ENCODE measurements at places on chromosomes 16 and 17. TPM values are rescaled to one million over a fixed set of nuclear protein-coding genes. Genes with fewer than 3 reads are reported as not detected.
A peak's percentile ranks its signal among the peaks of the same experiment; 100 is the strongest.

- ATAC-seq: no peak
Measured at GRCh38 chr17:61442136-61442775, 10.0 kb upstream of the TBX4 start.

DNA sequence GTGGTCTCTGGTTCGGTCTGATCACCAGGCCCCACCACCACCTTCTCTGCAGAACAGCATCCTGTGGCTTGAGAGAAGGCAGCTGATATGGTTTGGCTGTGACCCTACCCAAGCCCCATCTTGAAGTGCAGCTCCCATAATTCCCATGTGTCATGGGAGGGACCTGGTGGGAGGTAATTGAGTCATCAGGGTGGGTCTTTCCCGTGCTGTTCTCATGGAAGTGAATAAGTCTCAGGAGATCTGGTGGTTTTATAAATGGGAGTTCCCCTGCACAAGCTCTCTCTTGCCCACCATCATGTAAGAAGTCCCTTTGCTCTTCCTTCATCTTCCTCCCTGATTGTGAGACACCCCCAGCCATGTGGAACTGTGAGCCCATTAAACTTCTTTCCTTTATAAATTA, 352.3 kb upstream of the CDH5 start:
- no peak for ATAC-seq

- ATAC-seq: peak; percentile 68
Measured at GRCh38 chr16:81405702-81406113, 38.9 kb upstream of the CMIP start.

GRCh38 chr16:8572919-8573724, 17.2 kb downstream of the TMEM114 start:
- peak; percentile 27 for ATAC-seq

- no peak for ATAC-seq
Measured at GRCh38 chr17:38693700-38694329, 11.3 kb upstream of the MLLT6 start.

- peak; percentile 22 for ATAC-seq
Measured at GRCh38 chr17:39738568-39738901, 797 bp downstream of the GRB7 start.

DNA sequence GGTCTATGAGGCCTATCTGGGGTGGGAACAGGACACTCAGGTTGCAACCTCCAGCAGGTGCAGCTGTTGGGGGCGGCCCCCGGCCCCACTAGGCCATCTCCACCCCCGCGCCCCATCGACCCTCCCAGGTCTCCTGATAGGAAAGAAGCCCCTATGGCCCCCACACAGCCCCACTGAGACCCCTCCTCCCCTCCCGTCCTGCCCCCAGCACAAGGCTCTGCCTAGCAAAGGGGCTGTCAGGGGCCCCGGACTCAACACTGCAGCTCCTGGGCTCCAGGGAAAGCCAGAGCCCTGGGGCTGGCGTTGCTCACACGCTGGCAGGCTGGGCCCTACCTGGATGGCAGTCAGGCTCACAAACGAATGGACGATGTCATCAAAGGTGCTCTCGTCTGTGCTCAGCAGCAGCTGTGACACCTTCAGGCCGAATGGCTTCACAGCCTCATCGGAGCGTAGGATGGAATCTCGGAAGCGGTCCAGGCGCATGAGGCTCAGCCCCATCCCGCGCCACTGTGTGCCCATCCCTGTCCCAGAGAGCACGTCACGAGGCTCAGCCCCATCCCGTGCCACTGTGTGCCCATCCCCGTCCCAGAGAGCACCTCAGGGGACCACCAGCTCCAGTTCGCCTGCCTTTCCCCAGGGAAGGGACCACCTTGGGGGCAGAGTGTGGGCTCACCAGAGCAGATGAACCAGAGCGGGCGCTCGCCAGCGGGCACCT, 7.3 kb downstream of the FASN start:
- ATAC-seq: no peak

DNA sequence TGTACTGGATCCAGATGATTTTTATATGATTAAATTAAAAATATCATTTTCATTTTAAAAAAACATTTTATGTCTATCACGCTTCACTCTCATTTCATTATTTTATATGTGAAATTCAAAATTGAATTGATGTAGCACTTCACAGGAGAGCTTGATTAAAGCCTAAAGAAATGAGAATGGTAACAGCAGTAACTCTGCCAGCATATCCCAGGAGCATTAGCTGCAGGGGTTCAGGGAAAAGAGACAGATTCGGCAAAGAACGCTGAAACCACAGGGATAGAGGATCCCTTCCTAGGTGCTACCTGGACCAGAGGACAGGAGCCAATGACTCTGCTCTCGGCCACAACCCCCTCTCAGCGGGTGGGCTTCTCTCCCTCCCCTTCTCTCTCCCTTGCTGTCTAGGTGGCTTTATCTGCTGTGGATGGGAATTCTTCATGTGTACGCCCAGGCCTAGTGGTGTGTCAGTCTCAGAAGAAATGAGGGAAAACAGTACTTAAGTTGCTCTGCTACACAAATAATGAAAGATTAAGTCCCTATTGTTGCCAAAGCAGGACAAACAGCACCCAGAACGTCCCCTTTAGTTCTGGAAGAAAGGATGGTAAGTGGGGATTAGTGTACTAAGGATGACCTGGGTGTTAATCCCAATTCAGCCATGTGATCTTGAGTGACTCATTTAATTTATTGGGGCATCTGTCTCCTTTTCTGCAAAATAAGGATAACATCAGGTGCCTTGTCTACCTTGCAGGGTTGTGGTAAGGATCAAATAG, 123.3 kb downstream of the CDK5R1 start:
- ATAC-seq: peak; percentile 67

DNA sequence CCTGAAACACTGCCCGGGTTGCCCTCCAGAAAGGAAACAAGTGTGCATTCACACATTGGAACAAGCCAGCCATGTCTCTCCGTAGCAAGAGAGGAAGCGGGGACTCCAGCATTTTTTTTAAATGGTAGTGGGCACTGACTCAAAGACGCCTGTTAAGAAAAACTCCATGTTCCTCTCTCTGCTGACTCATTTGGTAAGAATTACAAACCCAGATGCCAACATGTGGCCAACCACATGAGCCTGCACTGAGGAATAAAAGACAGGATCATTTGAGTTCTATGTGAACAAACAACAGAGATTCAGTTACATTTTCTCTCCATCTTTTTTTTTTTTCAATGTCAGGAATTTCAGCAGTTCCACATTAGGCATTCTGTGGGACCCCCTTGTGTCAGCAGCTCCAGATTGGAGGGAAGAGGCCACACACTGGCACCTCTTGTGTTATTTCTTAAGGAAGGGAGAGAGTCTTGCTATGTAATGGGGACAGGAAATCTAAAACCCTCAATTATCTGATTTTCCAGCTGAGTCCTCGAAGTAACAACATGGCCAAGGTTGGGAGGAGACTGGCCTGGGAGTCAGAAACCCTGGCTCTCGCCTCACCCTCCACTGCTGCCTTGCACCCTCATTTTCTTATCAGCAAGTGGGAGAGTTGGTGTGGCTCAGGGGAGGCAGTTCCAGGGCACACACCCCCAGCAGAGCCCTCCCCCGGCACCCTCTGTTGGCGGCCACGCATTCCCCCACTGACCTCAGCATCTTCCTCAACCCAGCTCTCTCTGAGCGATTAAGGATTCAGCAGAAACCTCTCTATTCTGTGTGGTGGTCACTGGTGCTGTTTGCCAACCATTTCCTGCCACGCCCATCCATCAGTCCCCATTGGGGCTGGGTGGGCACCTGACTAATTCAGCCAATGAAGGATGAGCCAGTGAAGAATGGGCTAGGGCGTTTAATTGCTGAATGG, 173.0 kb downstream of the FOXL1 start:
- no peak for ATAC-seq

GRCh38 chr17:35568561-35568960, 7.9 kb upstream of the SLFN14 start:
- peak; percentile 51 for ATAC-seq

DNA sequence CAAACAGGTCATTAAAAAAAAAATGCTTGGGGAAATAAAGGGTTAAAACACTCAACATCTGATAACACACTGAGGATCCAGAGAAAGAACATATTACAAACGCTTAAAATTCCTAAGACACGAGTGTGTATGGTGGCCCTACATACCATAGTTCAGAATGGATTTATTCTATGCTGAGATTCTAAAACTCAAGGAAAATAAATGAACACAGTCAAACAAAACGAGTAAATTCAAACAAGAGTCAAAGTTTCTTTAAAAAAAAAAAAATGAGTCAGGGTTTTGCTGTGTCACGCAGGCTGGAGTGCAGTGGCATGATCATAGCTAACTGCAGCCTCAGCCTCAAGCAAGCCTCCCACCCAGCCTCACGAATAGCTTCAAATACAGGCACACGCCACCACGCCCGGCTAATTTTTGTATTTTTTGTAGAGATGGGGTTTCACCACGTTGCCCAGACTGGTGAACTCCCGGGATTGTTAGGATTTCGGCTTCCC, 17.4 kb downstream of the CRK start:
- ATAC-seq: no peak

DNA sequence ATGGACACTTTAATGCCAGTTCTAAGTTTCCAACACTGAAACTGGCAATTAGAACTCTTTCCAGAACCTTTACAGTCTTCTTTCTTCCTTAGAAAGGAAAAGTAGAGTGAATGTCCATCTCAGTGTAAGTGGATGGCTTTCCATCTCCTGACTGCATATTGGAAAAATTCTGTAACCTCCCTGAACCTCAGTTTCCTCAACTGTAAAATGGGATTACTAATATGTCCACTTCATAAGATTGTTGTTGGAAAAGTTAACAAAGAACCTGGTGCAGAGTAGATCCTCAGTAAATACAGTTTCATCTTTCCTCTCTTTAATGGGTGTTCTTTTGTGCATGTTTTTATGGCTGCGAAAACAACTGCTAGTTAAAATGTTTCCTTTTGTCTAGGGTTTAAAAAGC, 2.6 kb downstream of the TMEM98 start:
- no peak for ATAC-seq

- peak; percentile 17 for ATAC-seq
Measured at GRCh38 chr17:62618647-62619416, 8.6 kb upstream of the MRC2 start.

DNA sequence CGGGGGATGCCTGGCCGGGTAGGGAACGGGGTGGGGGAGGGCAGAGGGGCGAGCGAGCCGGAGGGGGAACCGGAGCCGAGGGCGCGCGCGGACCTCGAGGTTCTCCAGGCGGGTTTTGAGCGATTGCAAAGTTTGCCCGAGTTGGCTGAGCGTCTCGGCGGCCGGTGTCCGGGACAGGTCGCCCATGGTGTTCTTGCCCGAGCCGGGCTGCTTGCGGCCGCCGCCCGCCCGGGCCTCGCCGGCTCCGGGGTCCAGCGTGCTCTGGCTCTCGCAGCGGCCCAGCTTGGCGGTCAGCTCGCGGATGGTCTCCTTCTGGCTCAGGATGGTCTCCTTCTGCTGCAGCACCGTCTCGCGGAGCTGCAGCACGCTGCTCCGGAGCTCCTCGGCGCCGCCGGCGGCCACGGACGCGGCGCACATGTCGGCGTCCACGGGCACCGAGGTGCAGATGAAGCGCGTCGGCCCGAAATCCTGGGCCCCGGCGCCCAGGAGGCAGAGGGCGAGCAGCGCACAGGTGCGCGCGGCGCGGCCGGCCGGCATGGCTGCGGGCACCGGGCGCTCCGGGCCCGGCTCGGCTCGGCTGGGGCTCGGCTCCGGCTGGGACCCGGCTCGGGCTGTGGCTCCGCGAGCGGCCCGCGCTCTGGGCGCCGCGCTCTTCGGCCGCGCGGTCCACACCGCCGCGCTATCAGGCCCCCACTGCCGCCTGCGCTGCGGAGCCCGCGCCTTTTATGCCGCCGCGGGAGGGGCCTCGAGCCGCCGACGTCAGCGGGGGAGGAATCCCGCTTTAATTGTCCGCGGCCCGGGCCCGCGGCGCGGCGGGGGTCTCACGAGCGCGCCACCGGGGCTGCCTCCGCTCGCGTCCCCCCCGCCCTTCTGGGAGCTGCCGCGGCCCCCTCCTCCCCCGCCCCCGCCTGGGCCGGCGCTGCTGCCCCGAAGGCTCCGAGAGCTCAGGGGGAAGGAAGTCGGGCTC, at the start of gene NPTX1:
NPTX1 (minus strand) TSS at position 698 of the 967 bp plus-strand sequence; CDS start at position 537, 161 bp downstream.
- ATAC-seq: peak; percentile 25

GRCh38 chr16:10641555-10641952, 53.2 kb downstream of the TEKT5 start:
- ATAC-seq: no peak

DNA sequence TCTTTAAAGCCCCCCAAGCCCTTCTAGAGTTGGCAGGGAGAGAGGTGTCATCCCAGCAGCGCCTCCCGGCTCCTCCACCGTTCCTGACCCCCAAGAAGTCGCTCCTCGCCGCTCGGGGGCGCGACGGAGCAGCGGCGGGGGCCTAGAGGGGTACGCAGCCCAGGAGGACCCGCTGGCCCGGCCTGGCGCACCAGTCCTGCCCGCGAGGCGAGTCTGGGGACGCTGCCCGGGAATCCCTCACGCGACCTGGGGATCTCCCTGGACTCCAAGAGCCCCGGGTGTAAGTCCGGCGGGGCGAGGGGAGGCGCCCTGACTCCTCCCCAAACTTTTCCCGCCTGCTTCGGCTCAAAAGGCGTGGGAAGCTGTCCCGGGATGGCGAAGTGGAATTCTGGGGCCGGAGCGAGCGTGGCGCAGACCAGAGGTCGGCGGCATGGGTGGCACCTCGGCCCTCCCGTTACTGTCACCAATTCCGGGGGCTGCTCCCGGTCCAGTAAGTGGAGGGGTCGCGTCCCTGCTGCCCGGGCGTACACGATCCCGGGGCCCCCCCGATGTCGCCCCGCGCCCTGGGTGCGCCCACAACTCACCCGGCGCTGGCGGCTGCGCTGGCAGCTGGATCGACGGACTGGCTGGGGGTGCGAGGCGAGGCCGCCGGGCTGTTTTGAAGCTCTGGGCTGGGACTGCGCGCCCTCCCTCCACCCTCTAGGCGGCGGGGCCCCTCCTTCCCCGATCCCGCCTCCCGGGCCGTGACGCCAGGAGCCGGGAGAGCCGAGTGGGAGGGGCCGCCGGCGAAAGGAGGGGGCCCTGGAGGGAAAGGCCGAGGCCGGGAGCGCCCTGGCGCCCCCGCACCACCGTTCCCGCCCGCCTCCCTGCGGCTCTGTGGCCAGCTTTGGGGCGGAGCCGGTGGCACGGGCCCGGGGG, at the start of gene EMP2:
EMP2 (minus strand) TSS at position 634 of the 918 bp plus-strand sequence. CDS start 32,981 bp downstream, outside the sequence.
- ATAC-seq: peak; percentile 85

GRCh38 chr17:54425671-54426070, 475.0 kb upstream of the TOM1L1 start:
- no peak for ATAC-seq

GRCh38 chr16:68496689-68497088, 42.4 kb upstream of the ZFP90 start:
- no peak for ATAC-seq

- ATAC-seq: no peak
Measured at GRCh38 chr17:56599088-56599487, 5.6 kb downstream of the NOG start.

GRCh38 chr17:82355770-82356427, 3.1 kb upstream of the TEX19 start:
- ATAC-seq: peak; percentile 75

The CD300LD gene
- not detected for total RNA-seq

The TPSD1 gene
- not detected for total RNA-seq

The CES3 gene
- 1.1 TPM for total RNA-seq

The SDR42E1 gene
- 14.5 TPM for total RNA-seq

The KRTAP2-3 gene
- total RNA-seq: not detected

The TBC1D3D gene
- 0.24 TPM for total RNA-seq

The SLC13A2 gene
- total RNA-seq: not detected

The KRTAP2-1 gene
- not detected for total RNA-seq
